Thoracic aorta (tissue), 2 donors: ENCODE measurements at places on chromosomes 5 and 9.

DNA sequence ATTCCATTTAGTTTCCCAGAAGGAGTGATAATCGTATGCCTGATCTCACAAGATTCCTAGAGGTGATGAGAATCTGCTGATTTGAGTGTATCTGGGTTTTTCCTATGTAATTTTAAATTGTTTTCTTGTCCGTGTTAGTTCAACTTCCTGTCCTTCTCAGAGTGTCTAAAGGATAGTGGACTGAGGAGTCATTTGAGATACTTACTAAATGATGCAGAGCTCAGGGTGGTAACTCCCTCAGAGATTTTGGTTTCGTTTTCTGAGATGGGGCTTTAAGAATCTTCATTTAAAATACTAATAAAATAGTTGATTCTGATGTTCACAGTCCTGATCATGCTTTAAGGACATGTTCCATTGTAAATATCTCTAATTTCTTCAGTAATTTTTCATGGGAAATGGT is 30.3 kb downstream of the MELK start:
- no peak for DNase-seq

GRCh38 chr5:14895301-14895700 is 23.7 kb upstream of the ANKH start:
- no peak for DNase-seq

- no peak for DNase-seq
Observed at GRCh38 chr5:37722236-37723161, 117.3 kb downstream of the GDNF start.

GRCh38 chr5:132490484-132491367 is at the start of gene IRF1:
Gene IRF1, minus strand, starts transcription at chr5:132490773. Its CDS starts 1,295 bp downstream, at chr5:132489478.
- DNase-seq = peak; percentile 89

DNA sequence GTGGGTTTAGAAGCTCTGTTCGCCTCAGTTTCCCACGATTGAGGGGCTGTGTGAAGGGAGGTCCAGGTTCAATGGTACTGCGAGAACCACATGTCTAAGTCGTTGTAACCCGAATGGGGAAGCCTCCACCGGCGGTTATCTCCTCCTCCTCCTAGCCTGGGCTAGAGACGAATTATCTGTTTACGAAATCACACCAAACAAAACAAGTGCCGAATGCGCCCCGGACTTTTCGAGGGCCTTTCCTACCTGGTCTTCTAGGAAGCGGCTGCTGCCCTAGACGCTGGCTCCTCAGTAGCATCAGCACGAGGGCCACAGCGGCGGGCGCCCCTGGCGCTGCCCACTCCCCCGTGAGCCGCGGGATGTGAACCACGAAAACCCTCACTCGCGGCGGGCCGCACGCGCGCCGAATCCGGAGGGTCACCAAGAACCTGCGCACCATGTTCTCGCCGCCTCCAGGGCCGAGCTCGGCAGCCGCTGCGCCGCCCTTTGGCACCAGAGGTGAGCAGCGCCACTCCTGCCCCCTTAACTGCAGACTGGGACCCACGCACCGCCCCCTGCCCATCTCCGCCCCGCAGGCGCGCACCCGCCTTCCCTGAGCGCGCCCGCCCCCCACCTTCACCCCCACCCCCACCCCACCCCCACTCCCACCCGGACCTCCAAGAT is at the start of gene CDKN2A:
Gene CDKN2A, minus strand, starts transcription at position 500 of the 663 bp plus-strand sequence.
- DNase-seq = no peak

DNA sequence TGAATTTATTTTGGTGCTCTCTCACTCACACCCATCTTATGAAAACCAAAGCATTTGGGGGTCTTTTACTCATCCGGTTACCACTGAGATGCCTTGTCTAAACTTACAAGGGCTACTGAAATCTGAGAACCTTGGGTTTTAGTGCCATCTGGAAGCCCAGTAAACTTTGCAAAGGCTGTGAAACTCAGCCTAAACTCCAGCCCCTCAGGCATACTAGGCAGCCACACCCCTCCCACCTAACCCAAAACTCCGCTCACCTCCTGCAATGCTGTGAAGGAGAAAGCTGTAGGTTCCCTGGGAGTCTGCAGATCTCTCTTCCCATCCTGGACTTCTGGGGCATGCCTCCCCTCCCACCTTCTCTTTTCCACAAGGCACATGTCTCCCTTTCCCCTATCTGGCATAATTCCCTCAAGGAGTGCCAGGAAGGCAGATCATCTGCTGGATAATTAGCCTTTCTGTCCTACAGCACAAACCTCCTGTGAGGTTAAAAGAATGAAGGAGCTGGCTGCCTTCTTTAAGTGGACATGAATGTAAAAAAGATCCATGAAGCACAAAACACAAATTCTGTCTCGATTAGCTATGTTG is 71.5 kb upstream of the ANXA1 start:
- DNase-seq = no peak

DNA sequence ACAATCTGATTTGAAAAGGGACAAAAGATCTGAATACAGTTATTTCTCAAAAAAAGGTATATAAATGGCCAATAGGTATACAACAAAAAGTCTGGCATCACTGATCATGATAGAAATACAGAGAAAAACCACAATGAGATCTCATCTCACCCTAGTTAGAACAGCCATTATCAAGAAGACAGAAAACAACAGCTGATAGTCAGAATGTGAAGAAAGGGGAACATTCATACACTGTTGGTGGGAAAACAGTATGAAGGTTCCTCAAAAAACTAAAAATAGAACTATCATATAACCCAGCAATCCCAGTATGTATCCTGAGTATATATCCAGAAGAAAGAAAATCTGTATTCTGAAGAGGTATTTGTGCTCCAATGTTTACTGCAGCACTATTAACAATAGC is 75.7 kb upstream of the OR2K2 start:
- no peak for DNase-seq

- DNase-seq = no peak
Observed at GRCh38 chr5:124492444-124493224, 253.8 kb downstream of the ZNF608 start.

DNA sequence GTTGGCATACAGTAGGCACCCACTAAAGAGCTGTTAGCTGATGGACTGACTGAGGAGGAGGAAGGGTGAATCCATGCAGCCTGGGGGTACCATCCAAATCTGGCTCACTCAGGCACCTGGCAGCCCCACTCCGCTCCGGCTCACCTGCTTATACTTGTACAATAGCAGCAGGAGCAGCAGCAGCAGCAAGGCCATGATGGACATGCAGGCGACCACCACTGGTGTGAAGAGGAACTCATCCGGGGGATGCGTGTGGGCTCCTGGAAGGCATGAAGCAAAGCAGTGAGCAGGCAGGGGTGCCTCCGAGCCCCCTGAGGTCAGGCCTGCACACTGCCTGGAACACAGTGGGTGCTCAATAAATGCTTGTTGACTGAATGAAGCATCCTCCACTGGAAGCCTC is 18.3 kb downstream of the CSF1R start:
- no peak for DNase-seq

DNA sequence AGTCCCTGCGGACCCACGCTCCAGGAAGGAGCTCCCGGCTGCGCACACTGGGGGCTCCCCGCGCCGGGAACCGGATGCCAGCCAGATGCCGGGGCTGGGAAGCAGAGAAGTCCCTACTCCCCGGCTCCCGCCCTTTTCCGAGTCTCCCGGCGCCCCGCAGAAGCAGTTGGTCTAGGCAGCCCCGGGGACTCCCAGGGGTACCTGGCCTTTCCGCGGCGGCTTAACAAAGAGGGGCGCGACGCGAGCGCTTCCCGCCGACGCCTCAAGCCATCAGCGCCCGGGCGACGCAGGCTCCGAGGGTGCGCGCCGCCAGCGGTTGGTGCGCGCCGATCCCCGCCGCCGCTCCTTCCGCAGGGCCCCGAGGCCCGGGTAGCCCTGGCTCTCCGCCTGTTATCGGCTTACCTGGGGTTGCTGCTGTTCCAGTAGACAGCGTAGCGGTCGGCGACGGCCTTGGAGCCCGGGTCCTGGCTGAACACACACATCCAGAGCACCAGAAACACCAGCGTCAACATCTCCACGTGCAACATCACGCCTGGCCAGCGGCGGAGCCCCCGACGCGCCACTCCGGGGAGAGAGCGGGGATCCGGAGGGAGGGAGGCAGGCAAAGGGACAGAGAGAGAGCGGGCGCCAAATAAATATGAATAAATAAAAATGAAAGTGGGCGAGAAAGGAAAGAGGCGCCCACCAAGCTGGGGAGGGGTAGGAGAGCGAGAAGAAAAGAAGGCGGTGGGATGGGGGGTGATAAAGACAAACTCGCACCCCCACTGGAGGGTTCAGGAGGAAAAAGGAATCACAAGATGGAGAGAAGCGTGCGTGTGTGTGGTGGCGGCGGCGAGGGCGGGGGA is 428 bp downstream of the EFNA5 start:
- no peak for DNase-seq

DNA sequence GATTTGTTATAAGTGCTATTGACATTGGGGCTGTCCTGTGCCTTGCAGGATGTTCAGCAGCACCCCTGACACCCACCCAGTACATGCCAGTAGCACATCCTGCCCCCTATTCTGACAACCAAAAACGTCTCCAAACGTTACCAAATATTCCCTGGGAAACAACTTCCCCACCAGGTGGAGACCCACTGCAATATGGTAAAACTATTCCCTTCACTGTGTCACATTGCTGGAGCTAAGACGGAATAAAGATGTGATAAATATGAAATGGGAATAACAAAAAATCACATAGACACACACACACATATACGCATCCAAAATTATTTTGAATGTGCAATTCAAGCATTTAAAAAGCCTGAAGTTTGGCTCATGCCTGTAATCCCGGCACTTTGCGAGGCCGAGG is 874.3 kb upstream of the DMAC1 start:
- no peak for DNase-seq

- no peak for DNase-seq
Observed at GRCh38 chr5:72117307-72117706, 10.0 kb downstream of the MAP1B start.

GRCh38 chr9:72933730-72934665 is 18.9 kb downstream of the ALDH1A1 start:
- DNase-seq = no peak

DNA sequence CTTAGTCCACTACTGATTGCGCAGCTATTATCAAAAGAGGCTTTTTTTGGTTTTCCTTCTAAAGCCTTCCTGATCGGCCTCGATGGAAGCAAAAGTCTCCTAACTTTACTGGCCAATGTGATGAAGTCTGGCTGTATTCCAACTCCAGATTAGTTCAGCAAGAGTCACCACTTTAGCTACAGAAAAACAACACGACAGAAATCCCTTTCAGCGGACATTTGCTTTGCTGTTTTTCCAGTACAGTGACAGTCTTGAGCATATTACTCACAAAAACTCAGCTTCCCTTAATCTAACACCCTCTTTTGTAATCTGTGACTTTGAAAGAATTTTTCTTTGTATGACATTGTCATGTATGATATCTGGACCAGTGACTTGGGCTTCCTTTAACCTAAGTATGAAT is 95.7 kb downstream of the HOMER1 start:
- DNase-seq = no peak

- no peak for DNase-seq
Observed at GRCh38 chr9:105157171-105157583, 87.3 kb upstream of the SLC44A1 start.

- DNase-seq = no peak
Observed at GRCh38 chr5:7405277-7405676, 9.3 kb downstream of the ADCY2 start.

DNA sequence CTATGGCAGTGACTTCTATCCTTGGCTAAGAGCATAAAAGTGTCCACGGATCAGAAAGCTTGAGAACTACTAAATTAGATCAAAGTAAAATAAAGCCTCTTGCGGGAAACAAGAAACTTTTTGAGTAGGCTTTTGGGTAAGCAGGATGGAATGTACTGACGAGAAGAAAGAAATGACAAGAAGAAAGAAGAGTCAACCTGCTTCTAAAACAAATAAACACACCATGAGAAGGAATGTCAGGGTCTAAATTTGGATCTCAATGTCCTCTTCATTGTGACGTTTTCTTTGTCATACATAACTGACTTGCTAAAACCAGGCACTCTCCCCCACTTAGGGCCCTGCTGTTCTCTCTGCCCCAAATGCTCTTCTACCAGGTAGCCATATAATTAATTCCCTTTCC is 290.1 kb upstream of the PTGER4 start:
- DNase-seq = no peak

- no peak for DNase-seq
Observed at GRCh38 chr5:56681346-56681745, 134.0 kb upstream of the MAP3K1 start.

GRCh38 chr9:4009006-4009511 is 290.8 kb downstream of the GLIS3 start:
- no peak for DNase-seq

DNA sequence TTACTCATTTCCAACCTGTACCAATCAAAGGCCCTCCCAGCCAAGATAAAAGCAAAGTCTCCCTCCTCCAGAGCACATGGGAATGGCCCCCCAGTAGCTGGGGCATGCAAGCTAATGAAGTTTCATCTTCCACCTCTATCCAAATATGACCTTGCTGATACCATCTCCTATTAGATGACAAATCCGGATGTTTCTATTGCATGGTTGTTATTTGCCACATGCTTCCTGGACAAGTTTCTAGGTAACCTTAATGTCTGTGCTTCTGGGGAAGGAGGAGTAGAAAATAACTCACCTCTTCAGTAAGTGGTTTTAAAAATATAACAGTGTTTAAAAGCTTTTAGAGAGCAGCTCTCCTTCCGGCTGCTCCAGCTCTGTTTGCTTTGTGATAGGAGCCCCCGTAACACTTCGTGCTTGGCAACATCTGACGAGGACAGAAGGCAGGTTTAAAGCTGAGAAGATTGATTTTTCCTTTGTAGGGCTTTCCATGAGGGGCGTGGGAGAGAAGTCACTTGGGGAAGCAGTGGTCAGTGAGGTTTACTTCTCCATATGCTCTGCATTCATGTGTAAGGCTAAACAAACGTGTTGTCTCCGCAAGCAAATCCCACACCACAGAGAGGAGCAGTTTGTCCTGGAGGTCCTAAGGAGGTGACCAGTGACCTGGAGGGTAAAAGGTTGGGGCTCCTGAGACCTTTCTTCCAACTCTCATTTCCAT is 40.3 kb upstream of the GLRX start:
- no peak for DNase-seq

DNA sequence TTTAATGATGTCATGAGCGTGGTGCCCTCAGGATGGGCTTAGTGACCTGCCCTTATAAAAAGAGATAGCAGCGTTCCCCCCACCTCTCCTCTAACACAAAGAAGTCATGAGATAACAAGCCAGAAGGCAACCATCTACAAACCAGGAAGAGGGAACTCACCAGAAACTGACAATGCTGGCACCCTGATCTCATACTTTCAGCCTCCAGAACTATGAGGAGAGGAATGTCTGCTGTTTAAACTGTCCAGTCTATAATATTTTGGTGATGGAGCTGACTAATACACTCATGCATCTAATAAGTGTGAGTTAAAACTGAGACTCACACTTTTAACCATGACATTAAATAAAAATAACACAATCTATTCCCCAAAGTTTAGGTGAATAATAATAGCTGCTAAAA is 156.1 kb upstream of the SPEF2 start:
- DNase-seq = no peak

GRCh38 chr9:83669067-83669466 is 38.7 kb downstream of the UBQLN1 start:
- DNase-seq = no peak

- DNase-seq = no peak
Observed at GRCh38 chr9:100083448-100084127, 15.2 kb downstream of the ERP44 start.

GRCh38 chr5:65539827-65540226 is 23.1 kb downstream of the CENPK start:
- DNase-seq = no peak

GRCh38 chr5:112986224-112986623 is 9.6 kb downstream of the DCP2 start:
- DNase-seq = no peak
